Right atrium auricular region (tissue), 2 donors: ENCODE measurements at places on chromosomes 3 and 15. TPM values are rescaled to one million over a fixed set of nuclear protein-coding genes. Genes with fewer than 3 reads are reported as not detected.

The NBEAL2 gene
- total RNA-seq, result 7.5 TPM

The CACNA1D gene
- total RNA-seq, result 2.7 TPM

The CDHR4 gene
- total RNA-seq, result 0.20 TPM

The HIGD2B gene
- total RNA-seq, result not detected

The MUSTN1 gene
- 43.8 TPM for total RNA-seq

The POLG gene
- 36.0 TPM for total RNA-seq

The SLC9C1 gene
- total RNA-seq, result 1.3 TPM

The NR2E3 gene
- total RNA-seq, result not detected

The TMEM207 gene
- total RNA-seq, result not detected

The THAP10 gene
- 3.1 TPM for total RNA-seq

The CD200 gene
- 5.7 TPM for total RNA-seq

The CRYGS gene
- total RNA-seq, result not detected

DNA sequence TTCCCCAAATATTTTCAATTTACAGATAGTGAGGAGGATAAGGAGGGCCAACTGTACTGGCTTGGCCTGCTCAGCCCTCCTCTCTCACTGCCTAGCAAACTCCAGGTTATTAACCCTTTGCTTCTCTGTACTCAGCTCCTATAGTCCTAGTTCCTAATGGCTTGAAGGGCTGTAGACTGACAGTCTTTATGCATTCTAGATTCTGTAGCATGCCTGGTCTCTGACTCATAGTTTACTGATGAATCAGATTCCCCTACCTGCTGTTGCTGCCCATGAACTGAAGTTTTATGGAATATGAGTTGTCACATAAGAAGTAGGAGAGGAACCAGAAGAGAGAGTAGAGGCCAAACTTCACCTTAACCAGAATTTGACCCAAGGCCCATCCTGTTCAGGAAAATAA is 27.1 kb upstream of the MAP3K13 start:
- H3K27me3 ChIP-seq, result no peaks in the 10 kb centered on the region
- no peak for DNase-seq
- H3K36me3 ChIP-seq, result no peaks in the 10 kb centered on the region
- no peak overlapping the region for H3K4me3 ChIP-seq
- H3K27ac ChIP-seq, result no peak overlapping the region

- peak overlapping the region; percentile 9 for H3K27ac ChIP-seq
- H3K36me3 ChIP-seq, result peaks cover 83% of the 10 kb centered on the region
- H3K4me3 ChIP-seq, result no peak overlapping the region
- H3K27me3 ChIP-seq, result no peaks in the 10 kb centered on the region
- H3K4me1 ChIP-seq, result peaks cover 41% of the 10 kb centered on the region
- DNase-seq, result no peak
Observed at GRCh38 chr3:14137004-14137403, 12.2 kb downstream of the TMEM43 start.

DNA sequence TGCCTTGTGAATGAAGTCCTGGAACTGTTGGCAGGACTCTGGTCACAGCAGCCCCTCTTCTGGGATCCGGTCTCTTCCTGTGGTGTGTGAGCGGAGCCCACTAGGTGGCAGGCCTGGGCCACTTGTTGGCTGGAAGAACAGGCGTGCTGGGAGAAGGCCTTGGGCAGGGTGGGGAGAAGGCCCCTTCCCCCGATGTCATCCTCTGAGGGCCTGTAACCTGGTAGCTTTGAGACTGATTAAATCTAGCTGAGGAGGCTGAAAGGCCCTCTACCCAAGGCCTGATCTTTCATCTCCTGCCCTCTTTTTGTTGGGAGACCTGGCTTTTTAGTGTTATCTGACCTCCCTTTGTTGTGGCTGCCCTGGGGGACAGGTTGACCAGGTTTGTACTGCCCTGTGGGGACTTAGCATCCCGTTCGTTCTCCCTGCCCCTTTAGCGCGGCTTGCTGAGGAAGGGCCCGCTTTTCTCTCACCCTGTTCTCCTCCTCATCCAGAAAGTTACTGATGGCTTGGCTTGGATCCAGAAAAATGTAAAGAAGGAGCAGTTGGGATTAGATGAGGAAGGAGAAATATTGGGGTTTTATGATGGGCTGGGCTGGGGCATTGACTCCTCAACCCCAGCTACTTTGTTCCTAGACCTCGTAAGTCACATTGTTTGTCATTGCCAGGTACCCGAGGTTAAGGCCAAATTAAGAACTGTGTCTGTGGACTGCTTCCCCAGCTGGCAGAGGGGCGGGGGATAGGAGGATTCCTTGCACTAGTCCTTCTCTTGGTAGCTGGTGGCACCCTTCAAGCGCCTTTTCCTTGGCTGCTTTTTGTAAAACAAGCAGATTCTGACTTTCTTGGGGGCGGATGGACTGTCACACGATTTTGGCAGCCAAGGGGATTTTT is 48.5 kb downstream of the CHCHD6 start:
- H3K36me3 ChIP-seq, result no peaks in the 10 kb centered on the region
- H3K27ac ChIP-seq, result no peak overlapping the region
- no peak overlapping the region for H3K4me3 ChIP-seq

DNA sequence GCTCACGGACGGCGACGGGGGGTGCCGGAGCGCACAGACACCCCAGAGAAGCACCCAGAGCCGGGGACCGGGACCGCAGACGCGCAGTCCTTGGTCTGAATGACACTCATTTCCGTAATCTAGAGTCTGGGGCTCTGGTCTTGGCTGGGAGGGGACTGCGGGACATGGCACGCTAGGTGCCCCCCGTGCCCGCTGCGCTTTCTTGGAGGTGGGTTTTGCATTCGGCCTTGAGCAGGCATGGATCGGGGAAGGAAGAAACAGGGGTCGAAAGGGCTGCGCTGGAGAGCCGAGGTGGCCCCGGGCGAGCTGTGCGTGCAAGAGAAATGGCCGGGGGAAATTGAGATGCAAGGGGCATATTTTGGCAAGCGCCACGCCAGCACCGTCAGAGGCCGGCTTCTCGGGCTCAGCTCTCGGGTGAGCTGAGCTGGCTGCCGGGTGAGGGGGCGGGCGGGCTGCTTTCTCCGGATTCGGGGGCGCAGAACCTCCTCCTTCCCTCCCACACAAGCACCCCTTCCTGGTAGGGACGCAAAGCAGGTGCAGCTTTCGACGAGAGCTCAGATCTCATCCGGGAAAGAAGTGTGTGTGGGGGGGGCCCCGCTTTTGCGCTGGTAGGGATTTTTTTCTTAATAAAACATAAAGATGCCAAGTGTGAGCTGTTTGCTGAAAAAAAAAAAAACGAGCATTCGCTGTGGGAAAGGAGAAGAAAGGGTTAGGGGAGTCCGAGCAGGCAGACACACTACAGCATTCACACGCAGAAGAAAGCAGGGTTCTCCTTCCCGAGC is 963 bp upstream of the NTRK3 start:
- H3K27ac ChIP-seq, result no peak overlapping the region
- DNase-seq, result no peak
- peaks cover 3% of the 10 kb centered on the region for H3K27me3 ChIP-seq
- H3K4me1 ChIP-seq, result peaks cover 36% of the 10 kb centered on the region
- H3K36me3 ChIP-seq, result no peaks in the 10 kb centered on the region

DNA sequence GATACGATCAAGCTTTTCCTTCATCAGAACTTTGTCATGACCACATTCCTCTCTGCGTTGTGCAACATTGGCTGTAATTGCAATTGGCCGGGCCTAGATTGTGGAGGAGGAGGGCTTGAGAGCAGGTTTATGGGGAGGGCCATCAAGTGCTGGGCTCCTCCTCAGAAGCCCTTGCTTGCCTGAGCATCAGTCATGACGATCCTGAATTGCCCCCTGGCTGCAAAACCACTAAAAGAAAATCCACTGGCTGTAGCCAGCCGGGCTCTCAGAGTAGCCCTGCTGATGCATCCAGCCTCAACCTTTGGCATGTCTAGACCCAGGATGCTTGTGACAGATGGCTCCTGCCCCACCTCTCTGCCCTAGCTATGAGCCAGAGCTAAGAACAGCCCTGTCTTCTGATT is 13.4 kb upstream of the TRH start:
- H3K4me3 ChIP-seq, result no peak overlapping the region
- H3K27me3 ChIP-seq, result no peaks in the 10 kb centered on the region
- no peak overlapping the region for H3K27ac ChIP-seq
- no peaks in the 10 kb centered on the region for H3K36me3 ChIP-seq
- no peaks in the 10 kb centered on the region for H3K4me1 ChIP-seq

DNA sequence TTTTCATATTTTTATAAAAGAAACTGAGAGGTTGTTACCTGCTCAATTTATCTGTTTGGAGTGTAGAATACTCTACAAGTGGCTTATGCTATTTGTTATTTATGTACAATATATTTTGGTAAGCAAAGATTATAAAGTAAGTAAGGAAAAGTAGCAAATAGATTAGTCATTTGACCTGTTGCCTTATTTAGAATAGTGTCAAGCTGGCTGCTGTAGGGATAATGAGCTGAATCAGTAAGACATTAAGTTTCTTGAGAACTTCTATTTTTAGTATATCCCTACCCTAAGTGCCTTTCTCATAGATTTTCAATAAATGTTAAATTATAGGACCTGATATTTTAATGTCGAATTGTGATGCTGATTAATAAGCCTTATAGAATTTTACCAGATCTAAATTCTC is 37.2 kb downstream of the ECT2 start:
- H3K4me1 ChIP-seq, result no peaks in the 10 kb centered on the region
- no peak for DNase-seq
- no peak overlapping the region for H3K27ac ChIP-seq
- H3K36me3 ChIP-seq, result no peaks in the 10 kb centered on the region
- H3K4me3 ChIP-seq, result no peak overlapping the region
- no peaks in the 10 kb centered on the region for H3K27me3 ChIP-seq

DNA sequence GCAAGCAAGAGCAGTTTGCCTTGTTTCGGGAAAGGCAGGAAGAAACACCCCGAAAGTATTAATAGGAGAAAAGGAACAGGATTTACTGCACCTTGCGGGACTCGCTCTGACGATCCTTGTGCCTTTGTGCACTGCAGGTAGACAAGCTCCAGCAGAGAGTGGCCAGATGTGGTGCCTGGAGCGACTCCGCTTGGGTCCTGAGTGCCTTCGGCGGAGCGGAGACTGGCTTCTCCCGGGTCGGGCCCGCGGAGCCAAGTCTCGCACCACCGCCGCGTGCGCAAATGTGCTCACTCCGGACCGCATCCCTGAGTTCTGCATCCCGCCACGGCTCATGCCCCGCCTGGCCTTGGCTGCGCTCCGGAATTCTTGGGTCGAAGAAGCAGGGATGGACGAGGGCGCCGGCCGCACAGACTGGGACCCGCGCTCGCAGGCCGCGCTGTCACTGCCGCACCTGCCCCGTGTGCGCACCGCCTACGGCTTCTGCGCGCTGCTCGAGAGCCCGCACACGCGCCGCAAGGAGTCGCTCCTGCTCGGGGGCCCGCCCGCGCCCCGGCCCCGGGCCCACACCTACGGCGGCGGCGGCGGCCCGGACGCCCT is 769 bp downstream of the C2CD4A start:
- peak overlapping the region; percentile 5 for H3K27ac ChIP-seq
- peaks cover 23% of the 10 kb centered on the region for H3K4me1 ChIP-seq
- H3K27me3 ChIP-seq, result no peaks in the 10 kb centered on the region

DNA sequence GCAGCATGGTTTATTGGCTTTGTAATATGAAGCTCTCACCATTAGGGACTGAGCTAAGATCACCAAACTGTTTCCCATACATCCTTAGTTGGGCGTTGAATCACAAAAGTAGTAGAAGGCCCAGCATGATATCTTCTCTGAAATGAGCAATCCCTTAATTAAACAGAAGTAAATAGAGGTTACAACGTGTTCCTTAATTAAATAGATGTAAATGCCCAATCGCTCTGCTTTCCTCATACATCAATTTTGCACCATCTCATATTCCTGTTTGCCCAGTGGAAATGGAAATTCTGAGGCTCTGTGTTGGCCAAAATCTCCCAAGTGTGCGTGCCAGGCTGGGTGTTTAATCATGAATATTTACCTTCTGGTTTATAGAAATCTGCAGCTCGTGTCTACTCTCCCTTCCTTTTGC is 107.4 kb upstream of the FOXB1 start:
- H3K27ac ChIP-seq, result no peak overlapping the region
- no peaks in the 10 kb centered on the region for H3K36me3 ChIP-seq
- H3K4me1 ChIP-seq, result no peaks in the 10 kb centered on the region
- H3K4me3 ChIP-seq, result no peak overlapping the region

DNA sequence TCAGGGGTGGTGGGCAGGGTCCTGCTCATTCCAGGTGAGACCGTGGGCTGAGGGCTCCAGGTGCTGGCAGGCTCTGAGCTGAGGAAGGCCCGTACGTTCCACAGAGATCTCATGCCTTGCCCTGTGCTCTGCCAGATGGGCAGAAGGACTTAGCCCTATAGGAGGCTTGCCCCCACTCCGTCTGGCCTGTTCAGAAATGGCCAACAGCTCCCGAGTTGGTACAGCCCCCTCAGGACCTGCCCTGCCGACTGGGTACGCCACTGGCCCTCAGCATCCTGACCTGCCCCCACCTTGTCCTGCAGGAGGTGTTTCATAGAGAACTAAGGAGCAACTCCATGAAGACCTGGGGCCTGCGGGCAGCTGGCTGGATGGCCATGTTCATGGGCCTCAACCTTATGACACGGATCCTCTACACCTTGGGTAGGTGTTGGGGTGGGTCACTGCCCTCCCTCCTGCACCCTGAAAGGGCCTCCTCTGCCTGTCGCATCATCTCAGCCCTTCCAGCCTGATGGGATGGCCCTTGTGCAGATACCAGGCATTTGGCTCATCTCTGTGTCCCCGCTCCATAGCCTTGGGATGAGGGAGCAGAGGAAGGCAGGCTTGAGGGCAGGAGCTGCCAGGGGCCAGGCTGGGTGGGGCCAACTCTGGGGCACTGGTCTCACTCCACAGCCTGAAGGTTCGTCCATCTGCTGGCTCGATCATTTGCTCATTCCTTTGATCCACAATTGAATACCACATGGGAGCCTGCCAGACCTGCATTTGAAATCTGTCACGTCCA is 14.2 kb downstream of the TMEM43 start:
- H3K4me1 ChIP-seq, result no peaks in the 10 kb centered on the region
- H3K27me3 ChIP-seq, result no peaks in the 10 kb centered on the region
- H3K36me3 ChIP-seq, result peaks cover 69% of the 10 kb centered on the region
- H3K27ac ChIP-seq, result no peak overlapping the region
- DNase-seq, result no peak
- no peak overlapping the region for H3K4me3 ChIP-seq

DNA sequence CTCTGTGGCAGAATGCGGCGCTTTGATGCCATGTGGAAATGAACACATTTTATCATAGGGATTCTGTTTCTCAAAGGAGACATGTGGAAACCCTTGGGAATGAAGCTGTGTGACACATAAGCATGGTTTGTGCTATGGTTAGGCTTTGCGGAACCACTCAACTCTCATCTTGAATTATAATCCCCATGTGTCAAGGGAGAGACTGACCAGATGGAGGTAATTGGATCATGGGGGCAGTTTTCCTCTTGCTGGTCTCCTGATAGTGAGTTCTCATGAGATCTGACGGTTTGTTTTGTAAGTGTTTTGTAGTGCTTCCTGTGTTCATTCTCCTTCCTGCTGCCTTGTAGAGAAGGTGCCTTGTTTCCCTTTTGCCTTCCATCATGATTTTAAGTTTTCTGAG is 1109.2 kb upstream of the ALCAM start:
- no peaks in the 10 kb centered on the region for H3K27me3 ChIP-seq
- no peaks in the 10 kb centered on the region for H3K36me3 ChIP-seq
- DNase-seq, result no peak
- no peak overlapping the region for H3K27ac ChIP-seq
- H3K4me1 ChIP-seq, result no peaks in the 10 kb centered on the region

GRCh38 chr3:185421577-185422232 is 58.8 kb downstream of the MAP3K13 start:
- no peak overlapping the region for H3K27ac ChIP-seq
- H3K36me3 ChIP-seq, result no peaks in the 10 kb centered on the region
- no peaks in the 10 kb centered on the region for H3K27me3 ChIP-seq
- no peaks in the 10 kb centered on the region for H3K4me1 ChIP-seq
- DNase-seq, result no peak

- no peaks in the 10 kb centered on the region for H3K36me3 ChIP-seq
- no peak overlapping the region for H3K27ac ChIP-seq
- DNase-seq, result peak; percentile 13
- H3K4me1 ChIP-seq, result no peaks in the 10 kb centered on the region
Observed at GRCh38 chr3:124691599-124691998, 38.7 kb upstream of the UMPS start.
